NCI-H510A (cell line): ENCODE measurements at places on chromosomes 3 and 15.

- DNase-seq, result no peak
These were observed 24.9 kb downstream of the LARS2 start for GRCh38 chr3:45413172-45413765.

DNA sequence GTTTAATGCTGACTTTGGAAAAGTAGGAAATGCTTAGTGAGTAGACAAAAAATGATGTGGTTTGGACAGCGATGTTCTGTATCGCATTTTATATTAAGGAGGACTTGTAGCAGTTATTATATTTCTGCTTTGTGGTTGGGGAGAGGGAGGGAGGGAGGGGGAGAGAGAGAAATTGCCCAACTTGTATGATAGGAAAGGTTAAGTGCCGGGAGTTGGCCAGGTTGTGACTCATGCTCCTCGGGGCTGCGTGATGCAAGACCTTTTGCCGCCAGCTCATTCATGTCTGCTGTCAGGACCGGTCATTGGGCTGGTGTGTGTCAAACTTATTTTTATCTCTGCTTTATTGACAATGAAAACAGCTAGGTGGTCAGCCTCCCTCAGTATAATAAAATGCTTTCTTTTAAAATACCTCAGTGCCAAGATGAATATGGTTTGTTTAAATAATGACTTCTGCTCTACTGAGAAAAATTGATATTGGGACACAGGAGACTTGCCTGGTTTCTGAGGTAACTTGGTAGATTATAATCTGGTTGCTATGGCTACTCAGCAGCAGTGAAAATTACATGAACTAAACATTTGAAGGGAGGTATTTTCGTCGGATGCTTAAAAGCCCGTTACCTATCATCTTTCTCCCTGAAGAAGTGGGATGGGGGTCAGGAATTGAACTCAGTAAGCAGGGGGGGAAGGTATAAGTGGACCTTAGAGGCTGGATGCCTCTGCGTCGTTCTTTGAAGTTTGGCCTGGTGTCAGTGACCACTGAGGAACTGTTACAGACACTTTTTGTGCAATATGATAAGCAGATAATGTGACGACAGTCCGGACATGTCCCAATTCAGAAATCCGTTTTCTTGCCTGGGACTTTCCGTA is 90.7 kb downstream of the FNDC3B start:
- DNase-seq, result no peak

DNA sequence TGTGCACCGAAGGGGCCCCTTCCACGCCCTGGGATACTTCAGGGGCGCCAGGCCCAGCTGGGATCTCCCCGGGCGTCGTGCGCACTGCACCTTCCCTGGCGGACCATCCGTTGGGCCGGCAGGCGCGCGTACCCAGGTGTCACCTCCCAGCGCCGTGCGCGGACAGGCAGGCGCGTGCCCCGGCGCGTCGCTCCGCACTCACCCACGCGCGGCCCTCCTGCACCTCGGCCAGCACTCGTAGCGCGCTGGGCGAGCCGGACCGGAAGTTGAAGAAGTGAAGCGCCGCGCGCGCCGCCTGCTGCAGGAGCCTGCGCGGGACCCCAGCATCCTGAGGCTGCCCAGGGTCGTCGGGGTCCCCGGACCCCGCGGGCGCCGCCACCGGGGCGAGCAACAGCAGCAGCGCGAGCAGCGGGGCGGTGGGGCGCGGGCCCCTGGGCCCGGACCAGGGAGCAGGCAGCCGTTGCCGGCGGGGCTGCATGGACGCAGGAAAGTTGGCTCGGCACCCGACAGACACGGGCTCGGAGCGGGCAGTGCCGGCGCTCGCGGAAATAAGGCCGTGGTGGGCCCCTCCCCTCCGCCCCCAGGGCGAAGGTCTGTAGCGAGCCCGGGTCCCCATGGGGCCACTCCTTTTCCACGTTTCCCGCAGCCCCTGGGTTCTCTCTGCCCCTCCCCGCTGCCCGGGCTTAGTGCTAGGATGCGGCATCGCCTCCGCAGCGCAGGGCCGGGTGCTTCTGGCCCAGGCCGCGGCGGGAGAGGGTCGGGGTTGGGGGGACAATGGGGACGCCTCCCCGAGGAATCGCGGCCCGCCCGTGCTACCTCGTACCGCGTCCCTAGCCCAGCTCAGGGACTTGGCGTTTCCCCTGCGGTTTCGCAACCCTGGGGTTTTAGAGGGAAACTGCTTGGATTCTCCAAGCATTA is at the start of gene RARRES1:
RARRES1 (minus strand) TSS at position 520 of the 918 bp plus-strand sequence; CDS start at position 478, 42 bp downstream.
- DNase-seq, result peak; percentile 44

- no peak for DNase-seq
These were observed 175.2 kb downstream of the ALDH1A2 start for GRCh38 chr15:57890351-57890750.

DNA sequence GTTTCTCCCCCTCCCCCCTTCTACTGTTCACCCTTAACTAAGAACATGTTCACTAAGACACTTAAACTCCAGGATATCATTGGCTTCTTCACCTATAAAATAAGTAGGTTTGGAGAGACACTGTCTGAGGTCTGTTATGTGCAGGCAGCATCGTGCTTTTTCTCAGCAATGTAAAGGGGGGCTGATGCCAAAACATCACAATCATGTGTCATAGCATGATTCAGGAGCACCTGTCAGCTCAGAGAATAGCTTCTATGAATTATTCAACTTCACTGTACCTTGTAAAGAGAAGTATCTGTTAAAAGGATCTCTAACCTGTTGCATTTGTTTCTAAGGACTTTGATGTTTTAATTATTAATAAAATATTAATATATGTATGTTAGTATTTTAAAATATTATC is 211.4 kb upstream of the EPHA3 start:
- DNase-seq, result no peak

- DNase-seq, result no peak
These were observed 6.9 kb upstream of the SACM1L start for GRCh38 chr3:45682311-45682710.

- no peak for DNase-seq
These were observed 17.6 kb upstream of the ST8SIA2 start for GRCh38 chr15:92376109-92376508.

GRCh38 chr15:91678003-91678402 is 175.5 kb upstream of the SLCO3A1 start:
- no peak for DNase-seq

DNA sequence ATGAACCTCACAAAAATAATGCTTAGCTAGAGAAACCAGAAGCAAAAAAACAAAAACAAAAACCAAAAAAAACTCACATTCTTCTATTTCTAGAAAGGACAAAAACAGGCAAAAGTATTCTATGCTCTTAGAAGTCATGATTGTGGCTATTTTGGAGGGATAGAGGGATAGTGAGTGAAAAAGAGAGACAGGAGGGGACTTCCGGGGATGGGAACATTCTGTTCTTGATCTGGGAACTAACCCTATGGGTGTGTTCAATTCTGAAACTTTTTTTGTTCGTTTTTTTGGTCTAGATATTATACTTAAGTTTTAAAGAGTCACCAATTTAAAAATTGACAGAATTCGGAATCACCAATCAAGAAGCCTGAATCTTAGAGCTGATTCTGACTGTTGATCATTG is 120.0 kb upstream of the TPM1 start:
- DNase-seq, result no peak

GRCh38 chr15:96014939-96015338 is 315.6 kb upstream of the NR2F2 start:
- DNase-seq, result no peak

DNA sequence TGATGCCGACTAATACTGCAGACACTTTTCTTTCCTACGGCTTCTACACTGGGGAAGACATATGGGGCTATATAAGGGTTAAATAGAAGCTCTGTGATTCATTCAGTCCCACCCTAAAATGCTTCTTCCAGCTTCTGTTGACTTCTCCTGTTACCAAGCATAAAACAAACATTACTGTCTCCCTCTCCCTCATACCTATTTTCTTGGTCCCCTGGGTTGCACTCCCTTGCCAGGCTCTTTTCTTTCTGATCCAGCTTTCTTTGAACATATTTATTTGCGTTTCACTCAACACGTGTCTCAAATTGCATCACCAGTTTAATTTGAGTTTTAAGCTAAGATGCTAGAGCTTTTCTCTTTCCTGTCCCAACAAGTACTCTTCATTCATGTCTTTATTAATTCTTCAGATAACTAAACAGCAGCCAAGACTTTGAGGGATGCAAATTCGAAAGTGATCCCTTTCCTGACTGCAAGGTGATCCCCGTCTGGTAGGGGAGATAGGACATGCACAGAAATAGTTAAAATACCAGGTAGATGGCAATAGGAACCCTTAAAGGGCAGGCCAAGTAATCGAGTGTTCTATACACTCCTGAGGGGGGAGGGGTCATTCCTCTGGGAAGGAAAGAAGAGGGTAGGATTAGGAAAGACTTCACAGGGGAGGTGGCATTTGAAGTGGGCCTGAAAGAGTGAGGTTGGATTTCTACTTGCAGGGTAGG is 198.6 kb upstream of the BCL6 start:
- no peak for DNase-seq

- no peak for DNase-seq
These were observed 375.6 kb downstream of the CTNNB1 start for GRCh38 chr3:41574900-41575299.

DNA sequence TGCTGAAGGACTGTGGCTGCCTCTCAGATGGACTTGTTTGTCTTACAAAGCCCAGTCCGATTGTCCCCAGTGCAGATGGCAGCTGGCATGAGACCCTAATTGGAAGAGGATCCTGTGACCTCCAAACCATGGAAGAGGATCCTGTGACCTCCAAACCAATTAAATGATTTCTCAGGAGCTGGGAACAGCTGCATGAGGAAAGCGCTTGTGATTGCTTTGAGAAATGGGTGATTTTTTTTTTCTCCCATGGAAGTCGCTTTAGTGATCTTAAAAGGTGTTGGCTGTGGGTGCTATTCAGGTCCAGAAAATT is 68.4 kb upstream of the LARS2 start:
- DNase-seq, result no peak

- DNase-seq, result no peak
These were observed 161.6 kb upstream of the PDZRN3 start for GRCh38 chr3:73786321-73786807.

DNA sequence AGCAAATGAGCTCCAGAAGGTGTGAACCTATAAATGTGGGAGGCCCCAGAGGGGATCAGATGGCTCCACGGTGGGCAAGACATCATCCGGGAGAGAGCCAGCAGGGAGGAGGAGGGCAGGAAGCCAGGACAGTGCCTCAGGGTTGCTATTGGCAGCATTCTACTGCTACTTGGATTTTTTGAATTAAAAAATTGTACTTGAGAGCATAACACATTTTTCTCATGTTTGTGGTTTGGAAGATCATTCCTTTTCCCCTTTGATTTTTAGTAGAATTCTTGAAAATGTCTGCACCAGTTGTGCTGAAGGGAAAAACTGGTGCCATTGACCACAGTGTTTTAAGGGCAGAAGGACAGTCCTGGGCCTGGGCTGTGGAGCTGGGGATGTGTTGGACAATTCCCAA is 59.2 kb downstream of the LYZL4 start:
- no peak for DNase-seq

- DNase-seq, result no peak
These were observed 1.3 kb downstream of the HDDC3 start for GRCh38 chr15:90930861-90931574.

GRCh38 chr15:89743594-89743993 is 7.5 kb downstream of the MESP1 start:
- DNase-seq, result no peak

DNA sequence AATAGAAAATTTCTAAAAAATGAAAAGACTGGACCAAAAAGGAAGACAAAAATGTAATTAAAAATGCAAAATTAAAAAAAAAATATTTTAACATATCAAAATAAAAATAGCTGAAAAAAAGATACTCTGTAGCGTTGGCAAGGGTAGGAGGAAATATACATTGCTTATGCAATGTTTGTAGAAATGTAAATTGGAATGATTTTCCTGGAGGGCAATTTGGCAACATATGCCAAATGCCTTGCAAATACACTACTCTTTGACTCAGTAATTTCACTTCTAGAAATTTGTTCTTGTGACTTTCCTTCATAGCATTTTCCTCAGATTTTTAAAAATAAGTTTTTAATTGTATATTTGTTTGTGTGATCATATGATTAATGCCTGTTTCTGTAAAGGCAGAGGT is 296.6 kb downstream of the ZNF621 start:
- DNase-seq, result no peak

- no peak for DNase-seq
These were observed 86.1 kb downstream of the TRAK1 start for GRCh38 chr3:42177068-42177800.

GRCh38 chr3:43785551-43785950 is 94.8 kb downstream of the ABHD5 start:
- no peak for DNase-seq

- peak; percentile 29 for DNase-seq
These were observed 200.8 kb upstream of the C2CD4B start for GRCh38 chr15:62365795-62366442.
